A673 (cell line): ENCODE measurements at places on chromosomes 6 and 20.

DNA sequence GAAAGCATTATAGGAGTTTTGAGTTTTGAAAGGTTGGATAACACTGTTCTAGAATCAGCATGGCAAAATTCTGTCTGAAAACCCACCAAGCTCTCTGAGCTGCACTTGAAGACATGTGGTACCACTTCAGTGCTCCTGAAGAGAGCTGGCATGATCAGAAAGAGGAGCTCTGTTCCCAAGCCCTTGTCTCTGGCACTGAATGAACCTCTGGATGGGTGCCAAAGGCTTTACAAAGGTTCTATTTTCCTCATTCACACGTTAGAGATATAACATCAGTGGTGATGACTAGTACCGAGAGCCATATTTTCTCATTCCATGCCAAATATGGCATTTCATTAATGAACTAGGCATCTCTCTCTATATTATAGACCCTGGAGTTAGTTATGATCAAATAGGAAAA lies 301.8 kb upstream of the ID4 start:
- no peak for DNase-seq

DNA sequence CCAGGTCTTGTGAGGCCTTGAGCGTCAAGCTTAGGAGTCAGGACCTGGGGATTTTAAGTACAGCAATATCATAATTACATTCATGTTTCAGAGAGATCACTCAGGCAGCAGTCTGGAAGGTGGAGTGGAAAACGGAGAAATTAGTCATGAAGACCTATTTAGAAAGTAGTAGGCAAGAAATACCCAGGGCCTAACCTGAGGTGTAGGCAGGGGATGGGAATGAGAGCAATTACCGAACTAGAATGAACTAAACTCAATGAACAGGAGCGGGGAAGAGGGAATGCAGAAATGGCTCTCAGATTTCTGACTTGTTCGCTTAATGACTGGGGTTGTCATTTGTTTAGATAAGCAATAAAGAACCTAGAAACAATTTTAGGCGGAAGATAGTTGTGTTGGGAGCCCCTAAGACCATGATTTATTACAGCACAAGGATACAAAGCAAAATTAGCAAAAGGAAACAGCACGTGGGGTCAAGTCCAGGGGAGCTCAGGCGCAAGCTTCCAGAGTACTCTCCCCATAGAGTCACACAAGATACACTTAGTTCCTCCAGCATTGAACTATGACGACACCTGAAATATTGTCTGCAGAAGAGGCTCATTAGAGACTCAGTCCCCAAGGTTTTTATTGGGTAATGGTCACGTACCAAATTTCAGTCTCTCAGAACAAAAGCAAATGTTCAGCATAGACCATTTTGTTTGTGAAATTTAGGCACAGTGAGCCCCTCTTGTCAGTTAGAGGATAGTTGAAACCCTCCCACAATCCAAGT lies 178.8 kb upstream of the AKAP12 start:
- no peak for DNase-seq

- no peak for DNase-seq
These were observed 94.2 kb downstream of the ERMARD start for GRCh38 chr6:169845426-169846285.

GRCh38 chr20:49252556-49253350 lies 25.1 kb downstream of the ZNFX1 start:
- peak; percentile 91 for DNase-seq

DNA sequence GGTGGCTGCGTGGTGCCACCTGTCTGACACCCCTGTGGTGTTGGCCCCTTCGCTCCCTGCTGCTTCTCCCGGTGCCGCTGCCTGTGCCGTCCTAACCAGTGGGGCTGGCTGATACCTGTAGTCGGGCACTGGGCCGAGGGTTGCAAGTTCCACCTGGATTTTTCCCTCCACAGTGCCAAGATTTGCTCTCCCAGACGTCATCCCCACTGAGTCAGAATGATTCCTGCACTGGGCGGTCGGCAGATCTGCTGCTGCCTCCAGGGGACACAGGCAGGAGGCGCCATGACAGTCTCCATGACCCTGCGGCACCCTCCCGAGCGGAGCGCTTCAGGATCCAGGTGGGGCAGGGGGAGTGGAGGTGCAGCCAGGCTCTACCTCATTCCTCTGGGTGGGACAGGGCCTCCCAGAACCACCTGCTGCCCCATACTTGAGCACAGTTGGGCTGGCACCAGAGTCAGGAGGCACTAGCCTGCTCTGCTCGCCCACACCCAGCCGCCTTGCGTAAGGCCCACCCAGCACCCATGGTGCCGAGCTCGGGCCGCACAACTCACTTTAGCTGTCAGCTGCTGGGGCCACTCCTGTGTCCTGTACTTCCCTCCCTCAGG lies 60.2 kb downstream of the TCP11 start:
- no peak for DNase-seq

DNA sequence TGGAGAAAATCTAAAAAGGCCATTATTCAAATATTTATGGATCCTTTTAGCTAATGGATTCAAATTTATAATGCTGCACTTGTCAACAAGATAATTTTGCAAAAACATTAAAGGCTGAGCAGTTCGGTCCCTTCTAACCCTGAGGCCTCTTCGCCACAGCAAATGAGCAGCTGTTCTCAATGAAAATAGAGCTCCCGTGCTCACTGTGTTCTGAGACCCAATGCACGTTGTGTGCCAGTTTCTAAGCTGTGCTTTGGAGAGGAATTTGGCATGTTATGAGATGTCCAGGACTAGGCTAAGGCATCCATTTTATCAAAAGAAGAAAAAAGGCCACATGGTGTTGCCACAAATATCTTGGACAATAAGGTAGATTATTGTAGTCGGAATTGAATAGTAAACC lies 220.1 kb upstream of the TSHZ2 start:
- DNase-seq, result no peak
